ENCODE measurements at places on chromosomes 13 and 19. TPM values are rescaled to one million over a fixed set of nuclear protein-coding genes. Genes with fewer than 3 reads are reported as not detected.

GRCh38 chr13:43769529-43769928, 17.2 kb downstream of the ENOX1 start:
- DNase-seq, result no peak

DNA sequence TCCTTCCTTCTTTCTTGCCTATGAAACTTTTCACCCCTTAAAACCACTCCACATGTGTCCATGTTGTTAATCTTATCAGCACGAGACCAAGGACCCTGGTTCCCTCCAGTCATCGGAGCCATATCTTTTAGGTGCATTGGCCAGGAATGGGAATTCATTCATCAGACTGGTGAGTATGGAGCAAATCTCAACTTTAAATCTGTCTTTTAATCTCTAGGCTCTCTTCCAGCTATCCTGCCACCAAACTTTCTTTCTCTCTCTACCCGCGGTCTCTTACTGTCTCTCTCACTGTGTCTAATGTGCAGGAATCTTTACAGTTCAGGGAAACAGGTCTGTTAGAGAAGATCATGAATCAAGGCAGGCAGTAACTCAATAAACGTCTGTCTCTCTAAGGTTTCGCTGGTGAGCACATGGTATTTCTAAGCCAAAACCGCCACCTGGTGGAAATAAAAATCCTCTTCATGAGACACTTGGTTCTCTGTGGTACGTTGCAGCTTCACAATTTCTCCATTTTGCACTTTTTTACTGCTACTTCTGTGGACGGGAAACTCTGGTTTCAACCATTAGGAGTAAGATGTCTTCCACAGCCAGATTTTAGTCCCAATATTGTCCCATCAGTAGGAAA, 16.1 kb downstream of the LGALS16 start:
- peak; percentile 15 for DNase-seq

DNA sequence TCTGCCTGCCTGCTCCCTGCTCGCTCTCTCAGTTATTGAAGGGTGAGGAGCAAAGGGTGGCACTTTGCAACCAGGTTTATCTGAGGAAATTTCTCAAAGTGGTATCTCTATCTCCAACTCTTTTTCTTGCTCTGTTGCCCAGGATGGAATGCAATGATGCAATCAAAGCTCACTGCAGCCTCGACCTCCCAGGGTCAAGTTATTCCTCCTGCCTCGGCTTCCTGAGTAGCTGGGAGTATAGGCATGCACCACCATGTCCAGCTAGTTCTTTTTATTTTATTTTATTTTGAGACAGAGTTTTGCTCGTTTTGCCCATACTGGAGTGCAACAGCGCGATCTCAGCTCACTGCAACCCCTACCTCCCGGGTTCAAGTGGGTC, 4.9 kb downstream of the ACTMAP start:
- no peak for DNase-seq

DNA sequence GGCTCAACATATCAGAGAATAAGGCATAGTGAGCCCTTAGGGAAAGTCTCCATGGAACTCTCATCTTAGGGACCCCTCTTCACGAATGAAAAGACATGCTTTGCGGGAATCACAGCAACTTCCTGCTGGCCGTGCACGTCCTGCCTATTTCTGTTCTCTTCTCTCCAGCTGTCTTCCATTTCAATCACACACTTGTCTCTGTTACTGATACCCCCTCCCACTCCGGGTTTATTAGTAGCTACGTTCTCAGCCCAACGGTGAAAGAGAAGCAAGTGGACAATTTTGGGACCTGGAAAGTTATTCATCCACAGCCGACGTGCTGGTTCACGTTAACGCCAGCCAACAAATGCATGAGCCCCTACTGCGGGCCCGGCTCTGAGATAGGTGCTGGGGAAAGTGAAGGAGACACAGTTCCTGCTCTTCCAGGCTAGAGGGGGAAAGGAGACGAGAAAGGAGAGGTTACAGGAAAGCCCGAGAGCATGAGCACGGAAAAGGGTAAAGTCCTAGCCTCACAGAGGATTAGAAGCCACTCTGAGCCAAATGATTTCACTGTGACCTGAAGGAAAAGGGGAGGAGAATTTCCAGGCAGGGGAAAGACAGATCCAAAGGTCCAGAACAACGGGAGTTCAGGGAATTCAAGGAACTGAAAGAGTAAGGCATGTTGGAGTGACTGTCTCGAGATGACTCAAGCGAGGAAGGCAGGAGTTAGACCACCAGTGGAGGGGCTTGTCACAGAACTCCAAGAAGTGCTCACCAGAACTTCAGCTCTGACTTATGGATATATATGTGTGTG, 81.8 kb upstream of the CLDN10 start:
- peak; percentile 38 for DNase-seq

- no peak for DNase-seq
These were observed 39.0 kb upstream of the C13orf46 start for GRCh38 chr13:114012921-114013320.

DNA sequence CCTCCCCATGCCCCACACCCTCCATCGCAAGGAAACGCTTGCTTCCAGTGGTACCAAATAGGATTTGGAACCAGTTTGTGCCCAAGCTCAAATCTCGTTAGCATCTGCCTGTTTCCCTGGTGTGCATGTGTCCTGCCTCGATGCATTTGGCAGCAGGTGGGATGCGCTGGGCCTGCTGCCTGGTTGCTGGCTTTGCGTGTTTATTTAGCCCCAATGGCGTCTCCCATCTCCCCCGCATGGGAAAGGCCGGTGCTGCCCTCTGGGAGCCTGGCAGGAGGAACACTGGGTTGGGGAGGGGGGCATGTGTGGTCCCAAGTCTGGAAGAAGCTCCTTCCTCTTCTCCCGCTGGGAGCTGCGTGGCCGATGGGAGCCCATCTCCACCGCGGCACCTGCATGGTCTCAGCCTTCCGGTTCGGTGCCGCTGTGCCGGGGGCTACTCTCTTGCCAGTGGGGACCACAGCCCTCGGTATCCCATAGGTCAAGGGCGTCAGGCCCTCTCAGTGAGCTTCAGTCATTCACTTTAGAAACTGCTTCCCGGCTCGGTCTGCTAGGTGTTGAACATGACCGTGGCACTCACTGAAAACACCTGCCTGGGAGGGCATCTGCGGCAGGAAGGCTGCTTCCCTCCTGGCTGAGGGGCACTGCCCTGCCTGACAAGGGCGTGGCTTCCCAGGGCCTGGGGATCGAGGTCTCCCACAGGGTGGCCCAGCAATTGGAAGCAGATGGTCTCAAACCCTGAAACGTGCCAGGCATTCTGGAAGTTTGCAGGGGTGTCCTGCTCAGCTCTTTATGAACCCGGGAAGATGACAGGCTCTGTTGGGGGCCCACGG, 11.8 kb upstream of the F7 start:
- DNase-seq, result no peak

- no peak for DNase-seq
These were observed 116.2 kb upstream of the FNDC3A start for GRCh38 chr13:48859272-48860105.

The ZNF667 gene
- total RNA-seq, result 9.3 TPM

The TSKS gene
- total RNA-seq, result not detected

The ZNF835 gene
- total RNA-seq, result 2.2 TPM

The PNMA8C gene
- total RNA-seq, result 1.7 TPM

Data from H1 (cell line).